Activated T-helper 1 cell treated with anti-CD3 and anti-CD28 coated beads, Interleukin-2, amount 50 U/mL, for 16 hours (primary cell): ENCODE measurements at places on chromosomes 12 and 14.

DNA sequence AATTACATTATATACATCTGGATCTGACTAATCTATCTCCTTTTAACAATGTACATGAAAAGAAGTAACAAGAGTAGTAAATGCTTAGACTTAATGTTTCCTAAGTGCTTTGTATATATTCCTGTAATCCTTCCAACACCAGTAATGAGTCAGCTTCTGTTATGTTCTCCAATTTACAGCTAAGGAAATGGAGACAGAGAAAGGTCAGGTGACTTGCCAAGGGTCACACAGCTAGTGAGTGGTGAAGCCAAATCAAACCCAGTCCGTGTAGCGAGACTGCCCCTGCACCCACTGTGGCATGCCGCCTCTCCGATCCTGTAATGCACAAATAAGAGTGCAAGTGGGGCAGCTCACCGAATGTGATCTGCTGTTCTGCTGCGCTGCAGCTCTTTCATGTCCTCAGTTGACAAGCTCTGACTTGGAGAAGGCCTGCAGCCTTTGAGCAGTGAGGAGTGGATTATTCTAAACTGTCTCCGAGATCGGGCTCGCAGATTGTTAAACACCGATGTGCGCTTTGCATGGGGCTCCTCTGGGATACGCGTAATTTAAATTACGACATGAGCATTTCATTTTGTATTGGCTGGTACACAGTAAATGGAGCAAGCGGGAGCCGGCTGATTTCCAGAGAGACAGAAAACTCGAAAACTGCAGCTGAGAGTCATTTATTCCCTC, 65.1 kb upstream of the KTN1 start:
- no peak for DNase-seq

DNA sequence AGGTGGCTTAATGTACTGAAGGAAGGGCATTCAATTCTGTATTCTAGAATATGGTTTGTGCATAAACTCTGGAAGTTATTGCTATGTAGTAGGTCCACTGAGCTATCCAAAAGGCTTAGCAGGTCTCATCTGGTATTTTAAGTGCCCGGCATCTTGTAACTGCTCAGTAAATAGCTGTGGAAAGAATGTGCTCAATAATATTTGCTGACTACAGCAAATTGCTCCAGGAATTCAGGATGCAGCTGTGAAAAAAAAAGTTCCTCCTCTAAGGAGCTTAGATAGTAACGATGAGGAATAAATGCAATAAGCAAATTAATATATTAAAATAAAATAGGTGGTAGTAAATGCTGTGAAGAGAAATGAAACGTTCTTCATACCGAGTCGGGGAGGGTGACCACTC, 857.1 kb downstream of the AACS start:
- DNase-seq = no peak

- DNase-seq = no peak
Observed at GRCh38 chr12:109436188-109436560, 40.9 kb downstream of the KCTD10 start.

GRCh38 chr12:47768323-47768811, 4.7 kb upstream of the SLC48A1 start:
- no peak for DNase-seq

GRCh38 chr14:95297832-95298231, 21.9 kb downstream of the CLMN start:
- DNase-seq = no peak

GRCh38 chr12:70449753-70450341, 83.8 kb downstream of the KCNMB4 start:
- DNase-seq = no peak

GRCh38 chr14:22878271-22879246, 4.5 kb upstream of the REM2 start:
- no peak for DNase-seq

DNA sequence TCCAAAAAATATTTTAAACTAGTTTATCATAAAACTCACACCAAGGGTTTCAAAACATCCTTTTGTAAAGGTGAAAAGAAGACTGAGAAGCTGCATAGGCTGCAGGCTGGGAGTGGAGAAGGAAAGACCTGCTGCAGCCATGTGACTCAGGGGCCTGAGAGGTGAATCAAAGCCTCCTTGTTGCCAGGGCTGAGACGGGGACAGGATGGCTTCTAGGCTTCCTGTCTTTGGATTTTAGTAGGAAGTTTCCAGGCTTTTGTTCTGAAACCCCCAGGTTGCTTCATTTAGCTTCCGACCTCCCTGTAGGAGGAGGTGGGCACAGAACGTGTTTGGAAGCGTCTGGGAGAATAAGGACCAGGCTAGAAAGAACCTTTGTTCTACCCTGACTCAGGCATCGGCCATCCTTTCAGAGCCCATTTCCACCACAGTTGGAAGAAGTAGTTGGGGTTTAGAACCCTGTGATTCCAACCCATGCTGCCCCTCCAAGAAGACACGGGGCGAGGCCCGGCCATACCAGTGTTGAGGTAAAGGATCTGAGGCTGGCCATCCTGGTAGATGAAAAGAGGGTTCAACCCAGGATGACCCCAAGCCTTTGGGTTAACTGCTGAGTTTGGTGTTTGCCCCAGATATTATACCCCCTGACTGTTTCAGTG, 122.4 kb downstream of the SLC25A47 start:
- no peak for DNase-seq

DNA sequence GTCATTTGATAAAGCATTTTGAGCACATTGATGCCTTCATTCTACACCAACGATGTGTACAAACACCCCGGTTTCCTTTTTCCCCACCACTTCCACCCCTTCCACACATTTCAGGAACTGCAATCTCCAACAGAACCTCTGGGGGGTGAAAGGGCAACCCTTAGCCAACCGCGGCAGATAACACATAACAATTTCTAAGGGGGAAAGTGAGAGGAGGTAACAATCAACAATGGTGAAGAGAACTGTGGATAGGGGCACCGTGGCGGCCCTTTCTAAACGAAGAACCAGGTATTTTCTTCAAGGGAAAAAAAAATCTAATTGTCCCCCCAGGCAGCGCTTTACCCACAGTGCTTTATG, 1.1 kb downstream of the KITLG start:
- DNase-seq = no peak

GRCh38 chr14:99522457-99522891, 41.3 kb downstream of the CCNK start:
- no peak for DNase-seq

DNA sequence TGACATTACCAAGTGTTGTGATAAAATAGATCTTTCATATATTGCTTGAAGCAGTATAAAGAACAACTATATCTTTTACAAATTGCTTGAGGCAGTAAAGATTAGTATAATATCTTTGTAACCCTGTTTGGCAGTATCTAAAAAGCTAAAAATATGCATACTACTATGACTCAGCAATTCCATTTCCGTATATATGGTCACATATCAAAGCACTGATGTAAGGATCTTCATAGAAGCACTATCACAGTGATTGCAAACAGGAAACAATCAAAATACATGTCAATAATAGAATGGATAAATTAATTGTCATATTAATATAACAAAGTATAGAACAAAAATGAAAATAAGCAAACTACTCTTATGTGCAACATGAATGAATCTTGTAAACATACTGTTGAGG, 158.4 kb upstream of the IGF1 start:
- DNase-seq = no peak

GRCh38 chr12:116837097-116837496, 44.1 kb downstream of the HRK start:
- DNase-seq = no peak

DNA sequence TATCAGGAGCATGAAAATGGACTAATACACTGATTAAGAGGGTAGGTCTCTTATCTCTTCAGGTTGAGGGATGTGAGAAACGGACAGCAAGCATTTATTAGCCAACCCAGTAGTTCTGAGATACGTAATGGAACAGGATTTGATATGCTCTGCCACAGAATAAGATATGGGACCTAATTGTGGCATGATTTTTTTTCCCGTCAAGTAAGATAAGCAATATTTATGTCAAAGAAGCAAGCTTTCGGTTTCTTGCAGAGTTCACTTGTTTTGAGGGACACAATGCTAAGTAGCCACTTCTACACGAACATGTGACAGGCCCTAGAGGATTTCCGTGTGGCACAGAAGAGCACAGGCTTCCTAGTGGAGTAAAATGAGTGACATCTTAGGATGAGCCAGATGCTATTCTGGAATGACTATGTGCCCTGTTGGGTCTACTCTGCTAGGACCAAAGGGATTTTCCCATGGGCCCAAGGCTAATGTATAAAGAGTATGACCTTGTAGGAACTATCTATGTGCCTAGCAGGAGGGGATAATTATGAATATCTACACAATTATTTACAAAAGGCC, 57.9 kb downstream of the SLC38A1 start:
- DNase-seq = no peak

GRCh38 chr12:63826006-63826585, 18.4 kb upstream of the SRGAP1 start:
- no peak for DNase-seq

GRCh38 chr12:66156654-66157053, 13.1 kb downstream of the TMBIM4 start:
- no peak for DNase-seq

DNA sequence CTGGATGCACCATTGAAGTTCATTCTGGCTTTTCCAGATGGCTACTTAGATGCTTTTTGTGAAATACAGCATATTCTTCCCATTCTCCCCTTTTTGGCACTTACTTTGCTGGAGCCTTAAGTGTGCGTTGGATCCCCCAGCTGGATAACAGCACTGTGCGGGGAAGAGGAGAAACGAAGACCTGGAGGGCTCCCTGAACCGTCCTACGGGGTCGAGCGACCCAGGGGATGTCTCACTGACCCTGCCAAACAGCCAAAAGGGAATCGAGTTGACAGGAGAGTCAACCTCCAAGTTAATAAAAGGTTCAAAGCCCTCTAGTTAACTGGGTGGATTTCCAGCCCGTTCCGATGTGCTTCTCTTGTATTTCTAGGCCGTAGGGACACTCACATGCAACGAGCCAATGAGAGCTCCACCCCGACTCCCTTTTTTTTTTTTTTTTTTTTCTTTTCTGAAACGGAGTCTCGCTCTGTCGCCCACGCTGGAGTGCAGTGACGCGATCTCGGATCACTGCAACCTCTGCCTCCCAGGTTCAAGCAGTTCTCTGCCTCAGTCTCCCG, 1.0 kb upstream of the CAMKK2 start:
- DNase-seq = peak; percentile 21

- DNase-seq = no peak
Observed at GRCh38 chr14:81472096-81472800, 61.4 kb downstream of the SEL1L start.

GRCh38 chr12:1842905-1843640, 22.7 kb downstream of the LRTM2 start:
- DNase-seq = no peak

GRCh38 chr14:23436327-23437132, 1.1 kb upstream of the MYH7 start:
- no peak for DNase-seq

GRCh38 chr12:32334371-32334777, 65.0 kb upstream of the FGD4 start:
- DNase-seq = no peak

DNA sequence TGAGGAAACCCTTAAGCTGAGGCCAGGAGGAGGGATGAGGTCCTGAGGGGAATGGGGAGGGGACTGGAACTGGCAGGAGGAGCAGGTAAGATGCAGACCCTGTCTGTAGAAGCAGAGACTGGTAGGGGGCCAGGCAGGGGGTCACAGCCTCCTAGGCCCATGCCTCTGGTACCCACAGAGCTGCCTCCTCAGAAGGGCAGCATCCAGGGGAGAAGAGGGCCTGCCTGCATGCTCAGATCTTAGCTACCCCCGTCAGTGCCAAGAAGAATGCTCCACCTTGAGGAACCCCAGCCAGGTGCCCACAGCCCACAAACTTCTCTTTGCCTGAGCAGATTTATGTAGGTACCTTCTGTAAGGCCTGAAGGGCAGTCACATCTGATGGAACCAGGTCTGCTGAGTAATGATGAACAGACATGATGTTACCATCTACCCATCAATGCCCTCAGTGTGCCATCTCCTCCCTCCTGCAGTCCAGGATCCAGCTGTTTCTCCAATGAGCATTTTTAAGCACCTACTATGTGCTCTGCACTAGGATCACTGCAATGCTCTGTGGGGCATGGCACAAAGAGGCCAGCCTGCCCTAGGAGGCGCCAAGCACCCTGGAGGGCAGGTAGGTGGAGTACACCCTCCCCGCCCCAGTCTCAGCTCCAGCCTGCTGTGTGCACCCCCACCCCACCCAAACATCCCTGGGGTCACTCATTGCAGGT, 24.8 kb upstream of the ZFP36L1 start:
- no peak for DNase-seq

GRCh38 chr14:69325646-69326265, 65.8 kb downstream of the GALNT16 start:
- DNase-seq = no peak
